M059J (cell line): ENCODE measurements at places on chromosomes 5 and 9. TPM values are rescaled to one million over a fixed set of nuclear protein-coding genes. Genes with fewer than 3 reads are reported as not detected.

TSLP gene
- total RNA-seq: 0.59 and 0.79 TPM in 2 replicates

GNA14 gene
- 0.42 TPM in 1 of 2 replicates, not detected in the other for total RNA-seq

PNPLA7 gene
- total RNA-seq: 0.27 TPM in 1 of 2 replicates, not detected in the other

C9orf50 gene
- total RNA-seq: 0.10 TPM in 1 of 2 replicates, not detected in the other

PAEP gene
- total RNA-seq: not detected in 2 replicates

SPINK1 gene
- not detected in 2 replicates for total RNA-seq

TGFBR1 gene
- 28.9 and 48.1 TPM in 2 replicates for total RNA-seq

CCDC152 gene
- total RNA-seq: 1.6 and 3.0 TPM in 2 replicates

SLC9A3 gene
- 2.9 and 3.0 TPM in 2 replicates for total RNA-seq

IFNK gene
- total RNA-seq: not detected in 2 replicates

MYOT gene
- not detected in 2 replicates for total RNA-seq

PCDHGA2 gene
- total RNA-seq: 0.22 and 0.32 TPM in 2 replicates

SGCD gene
- 0.49 and 1.7 TPM in 2 replicates for total RNA-seq
